ENCODE measurements at places on chromosomes 16 and 17. TPM values are rescaled to one million over a fixed set of nuclear protein-coding genes. Genes with fewer than 3 reads are reported as not detected.

CACNA1G gene
- 10.0 TPM for total RNA-seq

GAST gene
- total RNA-seq: not detected

EXOC7 gene
- total RNA-seq: 190 TPM

CCL14 gene
- total RNA-seq: not detected

DNA sequence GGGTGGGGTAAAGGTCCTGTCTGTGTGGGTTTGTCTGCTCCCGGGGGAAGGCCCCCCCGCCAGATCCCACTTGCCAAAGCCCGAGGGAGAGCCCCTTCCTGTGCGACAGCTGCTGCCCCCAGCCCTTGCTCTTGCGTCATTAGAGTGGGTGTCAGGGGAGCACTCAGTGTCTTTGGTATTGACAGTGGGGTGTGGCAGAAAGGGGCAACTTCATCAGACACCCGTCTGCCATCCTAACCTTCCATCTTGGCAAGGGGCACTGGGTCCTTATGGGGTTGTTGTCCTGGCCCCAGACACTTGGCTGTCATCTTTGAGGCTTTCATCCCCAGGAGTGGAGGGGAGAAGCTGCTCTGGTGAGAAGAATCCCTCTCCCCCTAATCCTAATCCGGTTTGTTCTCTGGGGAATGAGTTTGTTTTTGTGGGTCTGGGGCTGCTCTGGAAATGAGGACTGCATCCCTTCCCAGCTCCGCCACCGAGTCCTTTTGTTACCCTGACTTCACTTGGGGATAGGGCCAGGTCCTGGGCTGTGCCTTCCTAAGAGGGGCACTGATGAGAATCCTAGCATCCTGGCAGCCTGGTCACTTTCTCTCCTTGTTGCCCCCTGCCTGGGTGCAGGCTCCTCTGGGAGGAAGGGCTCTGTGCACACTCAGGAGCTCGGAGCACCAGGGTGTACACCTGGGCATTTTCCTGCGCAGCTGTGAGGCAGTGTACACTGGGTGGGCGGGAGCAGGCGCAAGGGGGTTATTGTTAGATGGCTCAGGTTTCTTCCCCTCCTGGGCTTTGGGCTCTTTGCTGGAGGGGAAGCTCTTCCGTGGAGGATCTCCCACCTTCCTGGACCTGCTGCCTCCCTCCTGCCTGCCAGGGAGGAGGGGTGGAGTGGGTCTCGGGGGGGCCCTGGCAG, 21.1 kb downstream of the GJD3 start:
- no peak for DNase-seq
- 0 out of 2 replicates have a peak, but pooled peaks cover 2% of the 10 kb centered on the region for H3K36me3 ChIP-seq
- no peaks in the 10 kb centered on the region for H3K27me3 ChIP-seq

- peak overlapping the region; percentile 77 for H3K4me3 ChIP-seq
- peak overlapping the region; percentile 87 for H3K27ac ChIP-seq
- no peaks in the 10 kb centered on the region for H3K27me3 ChIP-seq
- no peak for DNase-seq
Observed at GRCh38 chr17:44221084-44221861, 1.8 kb upstream of the UBTF start.

Data from Panc1 (cell line).